ENCODE measurements at places on chromosomes 7 and 10.

GRCh38 chr10:67621834-67622233, 74.2 kb downstream of the CTNNA3 start:
- DNase-seq, result no peak

DNA sequence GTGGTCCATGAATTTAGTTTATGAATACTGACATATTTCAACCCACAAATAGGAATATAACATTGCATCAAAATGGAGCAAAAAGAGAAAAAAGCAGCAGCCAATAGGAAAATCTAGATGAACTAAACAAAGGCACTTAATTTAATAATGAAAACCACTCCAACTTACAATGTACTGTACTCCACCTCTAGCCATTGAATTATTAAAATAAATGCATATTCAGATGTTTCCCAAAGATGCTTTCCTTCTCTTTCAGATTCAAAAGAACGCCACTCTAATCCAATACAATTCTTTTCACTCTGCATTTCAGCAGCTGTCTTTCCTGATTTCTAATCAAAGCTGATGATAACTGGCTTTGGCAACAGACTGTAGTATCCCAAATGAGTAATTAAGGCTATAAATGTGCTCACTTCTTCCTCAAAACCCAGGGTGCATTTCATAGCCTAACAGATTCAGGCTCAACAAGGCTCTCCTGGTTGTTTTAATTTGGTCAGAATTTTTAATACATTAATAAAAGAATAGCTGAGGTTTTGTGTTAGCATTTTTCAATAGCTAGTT, 577.1 kb downstream of the PARD3 start:
- no peak for DNase-seq

DNA sequence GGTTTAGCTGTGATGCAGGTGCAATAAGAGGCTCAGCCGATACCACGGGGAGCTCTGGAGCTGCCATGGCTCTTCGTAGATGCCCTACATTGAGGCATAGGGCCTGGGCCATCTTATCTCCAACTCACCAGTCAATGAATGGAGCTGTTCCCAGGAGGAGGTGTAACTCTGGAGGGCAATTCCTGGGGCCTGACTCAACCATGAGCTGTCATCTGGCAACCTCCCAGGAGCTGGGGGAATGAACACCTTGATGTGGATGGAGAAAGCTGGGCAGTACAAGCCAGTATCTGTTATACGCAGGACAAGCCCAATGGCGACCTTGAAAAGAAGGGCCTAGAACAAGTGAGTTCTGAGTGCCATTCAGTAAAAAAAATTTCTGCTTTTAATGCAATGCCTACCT, 224.0 kb upstream of the PLXDC2 start:
- no peak for DNase-seq

GRCh38 chr10:27312854-27313253, 72.3 kb upstream of the ACBD5 start:
- no peak for DNase-seq

DNA sequence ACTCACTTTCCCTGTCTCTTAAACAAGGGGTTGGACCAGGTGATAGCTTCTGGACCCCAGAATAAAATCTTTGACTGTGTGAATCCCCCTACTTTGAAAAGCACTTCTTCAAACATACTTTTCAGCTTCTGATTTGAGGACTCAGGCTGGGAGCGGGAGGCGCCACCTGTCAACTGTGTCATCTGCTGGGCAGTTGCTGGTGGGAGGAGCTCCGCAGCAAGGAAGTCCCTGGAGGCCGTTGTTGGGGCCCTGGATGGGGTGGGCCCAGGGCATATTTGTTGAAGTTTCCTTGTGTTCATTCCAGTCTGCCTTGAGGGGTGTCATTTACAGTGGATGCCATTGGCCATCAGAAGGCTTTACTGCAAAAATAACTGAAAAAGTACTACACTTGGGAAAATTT, 197.7 kb downstream of the CCDC3 start:
- DNase-seq, result no peak

DNA sequence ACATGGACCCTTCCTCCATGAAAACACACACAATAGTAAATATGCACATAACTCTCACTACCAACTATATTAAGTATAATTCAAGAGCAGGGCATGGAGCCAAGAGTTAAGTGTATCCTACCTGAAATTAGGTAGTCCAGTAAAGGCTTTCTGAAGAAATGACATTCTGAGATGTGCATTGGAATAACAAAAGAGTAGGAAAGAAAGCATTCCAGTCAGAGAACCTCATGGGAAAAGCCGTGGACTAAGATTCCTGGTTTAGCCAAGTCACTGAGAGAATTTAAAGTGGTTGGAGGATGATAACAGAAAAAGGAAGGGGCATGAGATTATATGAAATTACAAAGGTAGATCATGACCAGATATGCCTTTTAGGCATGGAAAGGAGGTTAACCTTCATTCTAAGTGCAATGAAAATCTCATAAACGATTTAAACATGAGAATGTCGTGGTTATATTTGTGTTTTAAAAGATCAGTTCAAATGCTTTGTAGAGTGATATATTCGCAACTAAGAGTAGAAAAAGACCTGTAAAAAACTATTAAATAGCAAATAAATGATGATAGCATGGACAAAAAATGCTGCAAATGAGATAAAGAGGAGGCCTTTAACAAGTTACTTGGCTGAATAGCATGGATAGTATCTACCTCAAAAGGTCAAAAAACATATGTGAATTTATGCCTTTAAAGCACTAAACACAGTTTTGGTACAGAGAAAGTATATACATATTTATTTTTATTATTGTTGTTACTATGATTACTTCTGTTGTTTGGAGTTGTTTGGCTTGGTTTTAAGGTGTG, 767.4 kb upstream of the GHITM start:
- DNase-seq, result no peak

- DNase-seq, result no peak
Observed at GRCh38 chr7:15580604-15581351, 19.0 kb upstream of the AGMO start.

DNA sequence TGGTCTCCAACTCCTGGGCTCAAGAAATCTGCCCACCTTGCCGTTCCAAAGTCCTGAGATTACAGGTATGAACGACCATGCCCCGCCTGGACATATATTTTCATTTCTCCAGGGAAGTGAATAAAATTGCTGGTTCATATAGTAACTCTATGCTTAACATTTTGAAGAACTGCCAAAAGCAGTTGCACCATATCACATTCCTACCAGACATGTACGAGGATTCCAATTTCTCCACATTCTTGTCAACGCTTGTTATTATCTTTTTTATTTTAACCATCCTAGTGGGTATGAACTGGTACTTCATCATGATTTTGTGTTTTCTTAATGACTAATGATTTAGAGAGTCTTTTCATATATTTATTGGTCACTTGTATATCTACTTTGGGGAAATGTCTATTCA, 21.9 kb upstream of the CPN1 start:
- no peak for DNase-seq

DNA sequence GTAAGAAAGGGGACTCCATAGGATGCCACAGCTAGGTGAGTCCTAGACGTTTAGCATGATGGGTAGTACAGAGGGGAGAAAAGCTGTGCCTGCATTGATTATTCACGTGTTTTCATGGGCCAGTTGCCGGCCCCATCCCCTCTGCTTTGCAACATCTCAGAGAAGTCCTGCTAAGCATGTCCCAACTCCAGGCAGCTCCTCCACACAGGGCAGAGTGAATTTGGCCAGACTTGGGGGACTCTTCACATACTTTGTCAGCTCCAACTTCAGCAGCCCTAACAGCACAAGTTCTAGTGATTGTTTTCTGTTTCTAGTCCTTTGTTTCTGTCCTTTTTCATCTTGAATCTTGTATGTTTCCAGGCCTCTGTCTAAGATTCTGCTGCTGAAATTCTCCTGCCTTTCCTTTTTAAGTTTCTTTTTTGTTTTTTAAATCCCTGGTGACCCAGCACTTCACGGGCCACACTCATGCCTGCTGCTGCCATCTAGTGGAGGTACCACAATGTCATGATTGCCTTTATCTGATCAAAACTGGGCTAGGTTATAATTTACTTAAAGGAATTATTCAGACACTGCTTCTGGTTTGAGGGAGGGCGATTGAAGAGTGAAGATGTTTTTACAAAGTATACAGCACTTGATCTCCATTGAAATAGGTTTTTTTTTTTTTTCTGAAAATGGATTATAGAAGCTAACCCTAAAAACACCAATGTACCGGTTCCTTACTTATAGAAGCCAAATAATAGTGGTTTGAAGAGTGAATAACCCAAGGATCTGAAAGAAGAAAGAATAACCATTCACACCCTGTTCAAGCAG, 276.9 kb downstream of the CSTF2T start:
- DNase-seq, result peak; percentile 65

DNA sequence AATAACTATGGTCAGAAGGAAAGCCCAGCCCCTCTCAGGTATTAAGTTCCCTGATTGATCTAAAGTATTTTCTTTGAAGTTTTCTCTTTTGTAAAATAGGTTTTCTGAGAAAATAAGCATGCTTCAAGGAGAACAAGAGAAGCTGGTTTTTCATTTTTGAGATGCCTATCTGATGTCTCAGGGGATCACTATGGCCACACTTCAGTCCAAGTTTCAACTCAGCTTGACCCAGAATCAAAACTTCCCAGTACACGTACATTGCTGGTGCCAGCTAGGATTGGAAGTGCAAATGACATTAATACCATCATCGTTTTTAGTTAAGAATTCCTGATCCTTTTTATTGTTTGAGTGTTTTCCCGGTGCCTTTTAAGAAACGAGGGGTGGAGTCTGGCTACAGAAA, 7.2 kb downstream of the ITIH5 start:
- peak; percentile 15 for DNase-seq

- DNase-seq, result peak; percentile 36
Observed at GRCh38 chr10:126087796-126088505, 191.6 kb downstream of the FANK1 start.

- DNase-seq, result no peak
Observed at GRCh38 chr7:70631718-70632117, 500.2 kb upstream of the GALNT17 start.

DNA sequence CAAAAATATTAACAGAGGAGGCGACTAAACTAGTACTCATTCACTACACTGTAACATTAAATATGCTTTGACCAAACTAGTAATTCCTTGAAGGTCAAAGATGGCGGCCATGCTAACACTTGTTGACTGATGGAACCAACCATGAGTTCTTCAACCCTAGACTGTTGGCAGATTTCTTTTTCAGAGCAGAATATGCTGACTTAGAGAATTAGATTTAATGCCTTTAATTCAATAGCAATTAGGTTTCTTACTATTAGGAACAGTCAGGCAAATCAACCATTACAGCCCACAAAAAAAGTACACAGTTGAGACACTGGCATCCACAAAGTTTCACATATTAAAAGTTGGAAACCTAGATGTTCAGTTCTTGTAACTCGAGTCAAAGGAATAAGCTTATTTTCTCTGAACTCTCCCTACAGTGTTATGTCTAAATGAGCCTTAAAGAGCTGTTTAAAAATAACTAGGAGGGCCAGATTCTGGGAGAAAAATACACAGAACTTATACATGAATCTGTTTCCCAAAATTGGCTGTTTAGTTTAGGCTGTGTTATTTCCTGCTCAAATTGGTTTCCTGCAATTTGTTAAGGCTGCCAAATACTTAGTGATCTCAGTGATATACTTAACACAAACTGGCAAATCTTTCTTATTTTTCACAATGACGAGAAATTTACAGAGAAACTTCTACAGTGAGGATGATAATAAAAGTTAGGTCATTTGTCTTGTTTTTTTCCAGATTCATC, 17.6 kb downstream of the CHCHD3 start:
- no peak for DNase-seq

GRCh38 chr7:18626717-18627116, 131.2 kb downstream of the HDAC9 start:
- no peak for DNase-seq

DNA sequence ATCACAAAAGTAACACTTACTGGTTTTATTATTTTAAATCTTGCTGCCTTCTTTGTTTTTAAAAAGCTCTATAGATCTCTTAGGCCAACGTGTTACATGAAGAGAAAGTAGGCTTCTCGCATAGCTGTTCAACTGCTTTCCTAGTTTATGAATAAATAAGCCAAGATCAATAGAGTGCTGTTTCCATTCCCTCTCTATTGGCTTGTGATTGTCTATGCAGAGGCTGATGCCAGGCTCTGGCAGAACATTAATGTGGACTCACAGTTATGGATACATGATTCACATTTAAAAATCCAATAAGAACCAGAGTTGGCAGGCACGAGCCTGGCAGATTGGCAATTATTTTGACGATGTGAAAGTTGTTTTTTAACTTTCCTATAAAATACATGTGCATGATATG, 137.5 kb downstream of the GNAT3 start:
- DNase-seq, result no peak

DNA sequence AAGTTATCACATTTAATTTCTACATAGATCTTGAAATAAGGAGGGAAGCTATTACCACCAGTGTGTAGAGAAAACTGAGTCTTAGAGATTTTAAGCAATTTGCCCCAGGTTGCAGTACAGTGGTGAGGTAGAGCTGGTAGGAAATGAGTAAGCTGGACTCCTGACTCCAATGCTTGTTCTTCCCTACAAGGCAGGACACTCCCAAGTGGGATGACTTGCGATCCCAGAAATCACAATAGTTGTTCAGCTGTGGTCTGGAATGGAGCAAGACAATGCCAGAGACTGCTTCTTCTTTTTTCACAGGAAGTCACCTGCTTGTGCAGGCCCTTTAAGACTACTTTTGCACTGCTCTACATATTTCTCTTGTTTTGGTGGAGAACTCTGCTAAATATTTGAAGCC, 327.2 kb upstream of the BMPER start:
- DNase-seq, result no peak

GRCh38 chr7:93115796-93116195, 2.0 kb downstream of the SAMD9 start:
- peak; percentile 54 for DNase-seq

DNA sequence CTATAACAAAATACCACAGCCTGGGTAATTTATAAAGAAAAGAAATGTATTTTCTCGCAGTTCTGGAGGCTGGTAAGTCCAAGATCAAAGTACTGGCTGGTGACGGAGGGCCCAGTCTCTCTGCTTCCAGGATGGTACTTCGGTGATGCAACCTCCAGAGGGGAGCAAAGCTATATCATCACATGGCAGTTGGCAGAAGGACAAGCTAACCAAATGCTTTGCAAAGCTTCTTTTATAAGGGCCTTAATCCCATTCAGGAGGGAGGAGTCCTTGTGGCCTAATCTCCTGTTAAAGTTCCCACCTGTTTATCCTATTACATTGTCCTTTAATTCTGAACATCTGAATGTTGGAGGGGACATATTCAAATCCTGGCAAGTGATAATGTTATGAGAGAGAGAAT, 134.1 kb upstream of the SP4 start:
- DNase-seq, result no peak

DNA sequence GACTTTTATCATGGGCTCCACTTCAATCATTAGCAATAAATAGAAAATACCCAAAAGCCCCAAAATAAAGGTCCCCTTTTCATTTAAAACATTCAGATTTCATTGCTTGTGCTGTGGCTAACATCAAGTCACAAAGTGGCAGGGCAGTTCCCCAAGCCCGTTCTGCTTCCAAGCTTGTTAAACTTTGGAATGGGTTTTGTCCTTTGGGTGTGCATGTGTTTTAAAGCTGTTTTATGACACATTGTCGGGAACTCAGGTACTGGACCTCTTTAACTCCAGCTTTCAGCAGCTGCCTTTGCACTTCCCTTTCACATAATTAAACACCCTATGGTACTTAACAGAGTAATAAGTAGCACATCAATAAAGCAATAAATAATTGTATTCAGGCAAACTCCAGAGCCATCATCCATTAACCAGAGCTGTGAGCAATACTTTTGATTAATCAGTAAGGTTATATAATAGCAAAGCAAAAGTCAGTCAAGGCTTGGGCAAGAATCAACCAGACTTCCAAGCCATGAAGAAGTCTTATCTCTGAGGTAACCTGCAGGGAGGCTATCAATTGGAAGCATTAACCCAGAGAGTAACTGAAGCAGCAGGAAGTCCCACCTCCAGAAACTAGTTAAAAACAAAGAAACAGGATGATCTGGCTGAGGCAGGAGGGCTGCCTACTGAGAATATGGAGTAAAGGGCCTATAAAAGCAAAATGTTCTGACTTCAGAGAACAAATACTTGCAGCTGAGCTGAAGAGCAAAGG, 56.1 kb upstream of the ARID5B start:
- no peak for DNase-seq
